ENCODE measurements at places on chromosomes 13 and 19.

DNA sequence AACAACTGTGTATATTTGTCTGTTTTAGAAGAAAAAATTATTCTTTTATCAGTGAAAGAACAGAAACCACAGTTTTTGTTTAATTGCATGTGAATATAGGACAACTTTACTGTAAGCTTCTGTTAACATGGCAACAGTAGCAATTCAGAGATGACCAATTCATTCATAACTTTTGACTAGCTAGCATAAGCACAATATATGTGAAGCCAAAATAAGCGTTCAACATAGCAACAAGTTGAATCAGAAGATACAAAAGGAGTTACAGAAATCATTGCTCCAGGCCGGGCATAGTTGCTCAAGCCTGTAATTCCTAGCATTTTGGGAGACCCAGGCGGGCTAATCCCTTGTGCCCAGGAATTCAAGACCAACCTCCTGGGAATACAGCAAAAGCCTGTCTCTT is 197.1 kb upstream of the GPC6 start:
- DNase-seq, result no peak

GRCh38 chr19:51695702-51696315 is 2.7 kb downstream of the SPACA6 start:
- no peak for DNase-seq

DNA sequence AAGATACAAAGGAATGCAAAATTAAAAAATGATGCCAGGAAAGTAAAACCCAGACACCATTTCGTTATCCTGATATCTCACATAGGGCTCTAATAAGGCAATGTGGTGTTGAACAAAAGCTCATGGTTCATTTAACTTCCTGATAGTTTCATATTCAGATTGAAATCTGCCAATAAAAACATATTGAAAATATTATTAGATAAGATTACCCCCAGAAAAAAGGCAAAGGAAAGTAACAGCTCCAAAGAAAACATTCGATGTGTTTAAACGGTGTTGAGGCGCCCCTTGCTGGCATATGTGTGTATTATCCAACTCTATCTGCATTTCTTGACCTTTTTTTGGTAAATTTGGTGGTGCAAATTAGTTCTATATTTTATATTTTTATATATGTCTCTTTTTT is 75.9 kb downstream of the ESD start:
- peak; percentile 20 for DNase-seq

DNA sequence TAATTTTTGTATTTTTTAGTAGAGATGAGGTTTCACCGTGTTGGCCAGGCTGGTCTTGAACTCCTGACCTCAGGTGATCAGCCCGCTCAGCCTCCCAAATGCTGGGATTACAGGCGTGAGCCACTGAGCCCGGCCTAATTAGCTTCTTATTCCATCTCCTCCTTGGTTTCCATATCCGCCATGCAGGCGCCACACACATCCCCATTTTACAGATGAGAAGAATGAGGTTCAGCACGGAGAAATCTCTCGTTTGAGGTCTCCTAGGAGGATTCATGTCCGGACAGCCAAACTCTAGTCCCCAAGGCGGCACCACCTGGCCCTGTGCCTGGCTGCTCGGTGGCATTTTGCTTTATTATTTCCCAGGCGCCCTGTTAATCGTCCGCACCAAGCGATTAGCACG is 46.2 kb upstream of the PTPRS start:
- DNase-seq, result no peak

- DNase-seq, result no peak
These were observed 4.6 kb upstream of the NAA16 start for GRCh38 chr13:41306271-41307145.

DNA sequence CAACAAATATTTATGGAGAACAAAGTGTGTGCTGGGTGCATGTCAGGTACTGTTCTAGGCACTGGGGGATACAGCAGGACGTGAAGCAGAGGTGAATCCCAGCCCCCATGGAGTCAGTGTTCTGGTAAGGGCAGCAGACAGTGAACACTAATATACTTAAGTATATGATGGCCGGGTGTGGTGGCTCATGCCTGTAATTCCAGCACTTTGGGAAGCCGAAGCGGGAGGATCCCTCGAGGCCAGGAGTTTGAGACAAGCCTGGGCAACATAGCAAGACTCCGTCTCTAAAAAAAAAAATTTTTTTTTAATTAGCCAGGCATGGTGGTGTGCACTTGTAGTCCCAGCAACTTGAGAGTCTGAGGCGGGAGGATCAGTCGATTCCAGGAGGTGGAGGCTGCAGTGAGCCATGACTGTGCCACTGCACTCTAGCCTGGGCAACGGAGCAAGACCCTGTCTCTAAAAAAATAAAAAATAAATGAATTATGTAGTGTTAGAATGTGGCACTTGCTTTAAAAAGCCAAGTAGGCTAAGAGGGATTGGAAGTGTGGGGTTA is 22.6 kb downstream of the CHST8 start:
- DNase-seq, result no peak

DNA sequence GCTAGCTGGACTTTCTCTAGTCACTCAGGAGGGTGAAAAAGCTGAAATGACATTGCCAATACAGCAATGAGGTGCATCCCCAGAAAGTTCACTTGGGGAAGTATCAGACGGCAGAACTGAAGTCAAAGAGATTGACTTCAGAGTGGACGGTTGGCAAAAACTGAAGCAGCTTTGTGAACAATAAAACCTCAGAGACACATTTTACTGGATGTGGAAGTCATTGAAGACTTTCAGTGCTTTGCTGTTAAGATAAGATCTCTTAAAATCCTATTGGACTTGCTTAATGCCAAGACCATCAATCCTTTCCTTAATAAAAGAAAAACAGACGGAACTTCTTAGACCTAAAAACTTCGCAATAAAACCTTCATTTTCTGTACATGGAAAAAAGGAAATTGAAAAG is 103.7 kb downstream of the ABCC4 start:
- DNase-seq, result no peak

- DNase-seq, result no peak
These were observed 516 bp downstream of the ZNF175 start for GRCh38 chr19:51571599-51571998.

DNA sequence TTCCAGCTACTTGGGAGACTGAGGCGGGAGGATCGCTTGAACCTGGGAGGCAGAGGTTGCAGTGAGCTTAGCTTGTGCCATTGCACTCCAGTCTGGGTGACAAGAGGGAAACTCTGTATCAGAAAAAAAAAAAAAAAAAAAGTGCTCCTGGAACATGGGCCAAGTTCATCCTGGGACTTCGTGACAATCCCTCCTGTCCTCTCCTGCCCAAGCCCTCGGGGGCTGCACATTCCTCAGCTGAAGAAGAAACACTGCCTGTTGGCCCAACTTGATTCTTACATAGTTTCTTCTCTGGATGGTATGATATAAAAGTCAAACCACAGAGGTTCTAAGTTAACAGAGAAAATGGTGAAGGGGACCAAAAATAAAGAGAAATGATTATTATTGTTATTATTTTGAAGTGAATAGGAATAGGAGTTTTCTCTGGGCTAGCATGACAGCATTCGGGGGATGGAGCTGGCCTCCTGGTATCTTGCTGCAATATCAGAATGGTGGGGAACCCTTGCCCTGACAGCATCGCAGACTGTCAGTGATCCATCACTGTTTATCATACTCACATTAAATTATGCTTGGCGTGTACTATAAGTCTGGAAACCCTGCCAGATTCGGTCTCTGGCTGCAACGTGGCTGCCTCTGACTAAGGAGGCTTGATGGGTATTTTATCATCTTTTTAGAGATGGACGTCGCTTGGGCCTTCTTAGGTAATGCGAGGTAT is 113.7 kb upstream of the OXGR1 start:
- no peak for DNase-seq

- DNase-seq, result no peak
These were observed 152.2 kb upstream of the UBL3 start for GRCh38 chr13:30002577-30002976.

GRCh38 chr19:49939721-49940481 is 10.6 kb upstream of the NUP62 start:
- DNase-seq, result no peak
